ENCODE measurements at places on chromosomes 13 and 19.

- DNase-seq = no peak
Observed at GRCh38 chr13:48146122-48146521, 51.2 kb upstream of the MED4 start.

DNA sequence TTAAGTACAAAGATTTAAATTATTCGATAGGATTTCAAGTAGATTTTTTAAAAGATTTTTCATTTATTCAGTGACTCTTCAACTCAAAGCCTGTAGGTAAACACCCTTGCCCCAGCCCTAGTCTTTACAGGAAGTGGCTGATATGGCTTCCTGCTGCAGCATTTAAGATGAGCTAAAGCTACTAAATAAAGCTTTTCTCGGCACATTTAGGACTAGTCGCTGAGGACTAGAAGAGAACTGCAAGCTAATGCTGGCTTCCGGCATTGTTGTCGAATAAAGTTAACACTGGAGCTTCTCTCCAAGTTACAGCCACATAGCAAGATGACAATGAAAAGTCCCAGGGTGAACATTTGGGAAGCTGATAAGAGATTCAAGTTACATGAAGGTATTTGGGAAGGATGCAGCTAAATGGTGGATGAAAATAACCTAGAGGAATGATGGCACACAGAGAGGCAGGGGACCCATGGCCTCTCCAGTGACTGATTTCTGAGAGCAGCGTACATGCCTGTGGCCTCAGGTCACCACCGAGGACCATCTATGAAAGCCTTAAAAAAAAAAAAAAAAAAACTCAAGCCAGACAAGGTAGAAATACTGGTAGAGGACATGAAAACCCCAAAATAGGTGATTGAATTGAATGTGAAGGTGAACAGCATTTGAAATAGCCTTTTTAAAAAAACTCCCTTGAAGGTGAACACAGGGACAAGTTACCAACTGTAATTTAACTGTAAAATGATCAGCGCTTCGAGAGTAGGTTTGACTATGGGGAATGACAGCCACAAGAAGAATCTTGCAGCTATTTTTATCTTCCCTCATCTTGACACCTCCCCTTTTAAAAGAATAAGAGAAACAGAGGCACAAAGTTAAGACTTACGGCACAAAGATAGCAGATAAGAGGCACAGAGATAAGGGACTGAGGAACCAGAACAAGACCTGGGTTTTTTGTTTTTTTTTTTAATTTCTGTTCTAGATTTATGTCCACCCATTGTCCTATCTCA lies 155.4 kb downstream of the DCT start:
- DNase-seq = no peak

DNA sequence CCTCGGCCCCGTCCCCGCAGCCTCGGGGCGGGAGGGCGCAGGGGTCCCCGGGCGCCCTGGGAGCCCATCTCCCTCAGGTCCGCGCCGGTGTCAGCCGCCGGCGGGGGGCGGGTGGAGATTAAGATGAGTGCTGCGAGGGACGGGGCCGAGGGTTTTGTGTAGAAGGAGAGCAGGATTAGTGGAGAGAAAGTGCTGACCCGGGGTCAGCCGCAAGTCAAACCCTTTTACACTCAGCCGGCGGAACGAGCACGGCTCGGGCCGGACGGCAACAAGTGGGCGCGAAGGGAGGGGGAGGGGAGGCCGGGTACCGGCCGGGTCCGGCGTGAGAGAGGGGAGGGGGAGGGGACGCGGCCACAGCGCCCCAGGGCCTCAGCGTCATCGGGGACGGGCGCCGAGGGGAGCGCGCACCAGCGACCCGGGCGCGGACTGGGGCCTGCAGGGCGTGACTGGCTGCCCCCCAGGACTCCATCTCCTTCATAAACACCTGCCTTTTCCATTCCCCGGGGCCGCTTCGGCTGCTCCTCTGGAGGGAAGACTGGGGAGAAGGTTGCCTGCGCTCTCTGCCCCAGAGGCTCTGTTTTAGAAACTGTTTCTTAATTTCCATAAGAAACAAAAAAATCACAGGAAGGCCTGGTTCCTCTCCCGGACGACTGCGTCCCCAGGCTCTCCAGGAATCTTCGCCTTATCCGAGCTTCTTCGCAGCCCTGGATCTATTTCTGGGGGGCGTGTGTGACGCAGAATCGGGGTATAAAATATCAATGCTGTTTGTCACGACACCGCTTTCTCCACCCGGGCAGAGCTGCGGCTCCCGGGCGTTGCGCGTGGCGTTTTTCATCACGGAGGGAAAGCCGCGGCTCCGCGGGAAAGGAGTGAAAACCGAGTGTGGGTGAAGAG lies 6.5 kb downstream of the SOX1 start:
- no peak for DNase-seq

DNA sequence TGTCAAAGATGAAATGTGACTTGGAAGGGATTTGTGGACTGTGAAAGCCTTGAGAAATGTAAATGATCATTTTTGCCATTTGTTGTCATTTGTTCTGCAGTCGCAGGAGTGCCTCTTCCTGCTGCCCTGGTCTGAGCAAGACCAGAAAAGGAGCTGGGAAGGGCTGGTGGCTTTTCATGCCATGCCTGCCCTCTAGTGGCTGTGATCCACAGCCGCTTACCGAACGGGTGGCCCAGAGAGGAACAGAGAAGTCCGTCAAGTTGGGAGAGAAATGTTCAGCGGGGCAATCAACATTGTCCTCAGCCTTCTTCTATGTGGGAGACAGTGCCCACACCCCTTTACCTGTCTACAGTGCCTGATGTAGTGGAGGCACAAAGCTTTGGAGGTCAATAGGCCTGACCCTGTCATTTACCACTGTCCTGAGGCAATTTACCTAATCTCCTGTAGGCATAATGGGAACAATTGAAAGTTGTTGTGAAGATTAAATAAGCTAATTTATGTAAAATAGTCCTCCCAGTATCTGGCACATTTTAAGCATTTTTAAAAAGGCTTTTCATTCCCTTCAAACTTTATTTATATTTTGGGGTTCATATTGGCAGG lies 224.5 kb downstream of the B3GLCT start:
- DNase-seq = peak; percentile 13

DNA sequence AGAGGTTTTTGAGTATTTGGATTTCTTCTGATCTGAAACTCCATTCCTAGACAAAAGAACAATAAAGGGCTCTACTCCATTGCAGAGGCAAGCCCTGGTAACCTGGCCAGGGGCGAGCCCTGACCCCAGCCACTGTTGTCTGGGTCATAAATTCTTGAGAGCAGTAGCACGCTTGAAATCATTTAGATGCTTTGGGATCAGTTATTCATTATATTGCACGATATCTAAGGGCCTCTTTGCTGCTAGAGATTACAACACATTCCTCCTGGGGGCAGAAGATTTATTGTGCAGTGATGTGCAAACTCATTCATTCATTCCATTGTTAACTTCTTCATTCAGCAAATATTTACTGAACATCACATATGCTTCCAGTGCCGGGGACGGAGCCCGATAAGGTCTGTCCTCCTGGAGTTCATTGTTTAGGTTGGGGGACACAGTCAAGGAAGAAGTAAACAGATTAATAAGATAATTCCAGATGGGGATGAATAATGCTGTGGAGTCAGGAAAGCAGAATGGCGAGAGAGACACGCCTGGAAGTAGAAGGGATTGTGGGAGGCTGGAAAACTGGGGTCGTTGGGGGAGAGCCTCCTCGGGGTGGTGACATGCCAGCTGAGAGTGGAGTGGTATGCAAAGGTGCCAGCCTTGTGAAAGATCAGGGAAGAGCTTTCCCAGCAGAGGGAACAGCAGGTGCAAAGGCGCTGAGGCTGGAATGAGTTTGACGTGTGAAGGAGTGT lies 34.9 kb downstream of the SIPA1L3 start:
- DNase-seq = no peak

GRCh38 chr19:40320558-40320935 lies 27.6 kb downstream of the C19orf47 start:
- no peak for DNase-seq

- DNase-seq = no peak
Observed at GRCh38 chr13:114105521-114106225, 26.8 kb downstream of the RASA3 start.

DNA sequence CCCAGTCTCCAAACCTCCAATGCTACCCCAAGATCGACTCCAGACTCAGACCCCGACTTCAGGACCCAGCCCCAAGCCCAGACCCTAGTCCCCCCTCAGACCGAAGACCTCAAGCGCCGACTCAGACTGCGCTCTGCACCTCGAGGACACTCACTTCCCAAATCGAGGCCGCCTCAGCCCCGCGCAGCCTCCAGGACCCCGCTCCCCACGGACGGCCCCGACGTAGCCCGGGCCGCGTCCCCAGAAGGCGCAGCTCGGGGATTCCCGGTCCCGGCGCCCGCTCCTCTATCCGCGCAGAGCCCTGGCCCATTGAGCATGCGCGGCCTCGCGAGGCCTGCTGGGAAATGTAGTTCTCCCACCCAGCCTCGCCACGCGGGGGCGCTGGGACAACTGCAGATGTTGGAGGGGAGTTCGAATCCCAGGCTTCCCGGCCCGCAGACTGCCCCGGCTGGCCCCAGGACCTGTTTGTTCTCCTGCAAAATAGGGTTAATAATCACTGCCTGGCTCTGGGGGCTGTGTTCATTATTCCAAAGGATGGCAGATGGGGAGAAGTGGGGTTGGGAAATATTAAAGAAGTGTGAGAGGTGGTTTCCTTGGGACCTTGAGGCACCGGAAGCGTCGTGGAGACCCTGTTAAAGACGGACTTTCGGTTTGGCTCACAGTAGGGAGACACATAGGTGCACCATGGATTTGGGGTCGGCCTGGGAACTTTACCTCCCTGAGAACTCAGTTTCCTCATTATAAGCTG lies at the start of gene APBA3:
APBA3 (minus strand) TSS at position 311 of the 748 bp plus-strand sequence. CDS start 1,428 bp downstream, outside the sequence.
- DNase-seq = peak; percentile 91

Data from NCI-H1436 (cell line).